ENCODE measurements at places on chromosomes 5 and 9.

DNA sequence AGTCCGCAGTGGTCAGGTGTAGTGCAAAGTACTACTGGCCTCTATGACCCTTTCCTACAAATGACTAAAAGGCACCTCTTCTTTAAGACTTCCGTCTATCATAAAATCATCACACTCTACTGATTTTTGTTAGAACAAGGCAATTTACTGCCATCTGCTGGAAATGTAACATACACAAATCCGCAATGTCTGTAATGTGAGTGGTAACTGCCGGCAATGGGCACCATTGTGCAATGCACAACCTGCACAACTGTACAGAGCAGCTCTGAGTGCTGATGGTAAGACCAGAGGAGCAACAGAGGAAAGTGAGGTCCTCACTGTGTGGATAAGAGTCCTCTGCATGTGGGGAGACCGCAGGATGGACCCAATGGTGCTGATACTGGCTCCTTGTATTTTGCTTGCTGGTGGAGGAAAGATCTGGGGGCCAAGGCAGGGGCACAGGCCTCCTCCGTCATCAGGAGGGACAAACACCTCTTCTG is 103.7 kb downstream of the ATPSCKMT start:
- DNase-seq, result peak; percentile 30

GRCh38 chr5:9622971-9623421 is 7.2 kb downstream of the TAS2R1 start:
- peak; percentile 1 for DNase-seq

GRCh38 chr5:134845335-134845851 is 375 bp upstream of the C5orf24 start:
- no peak for DNase-seq

- DNase-seq, result no peak
These were observed 28.7 kb downstream of the KIF3A start for GRCh38 chr5:132708645-132709044.

GRCh38 chr5:93787598-93787997 is 46.2 kb upstream of the POU5F2 start:
- no peak for DNase-seq

DNA sequence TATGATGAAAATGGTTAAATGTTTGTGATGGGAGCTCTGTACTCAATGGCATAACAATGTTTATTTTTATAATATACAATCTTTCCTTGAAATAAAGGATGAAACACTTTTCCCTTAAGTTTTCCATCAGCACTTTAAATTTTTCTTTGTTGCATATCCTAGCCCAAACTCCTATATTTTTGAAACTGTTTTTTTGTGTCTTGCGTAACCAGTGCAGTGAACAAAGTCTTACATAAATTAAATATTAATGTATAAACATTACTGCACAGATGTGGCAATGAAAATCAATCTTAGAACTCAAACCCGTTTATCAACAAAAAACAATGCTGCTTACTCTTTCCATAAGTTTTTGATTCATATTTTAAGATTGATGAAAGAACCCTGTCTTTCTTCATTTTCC is 34.1 kb upstream of the IL31RA start:
- DNase-seq, result no peak

GRCh38 chr5:122332599-122333555 is 20.8 kb downstream of the SNCAIP start:
- DNase-seq, result no peak

GRCh38 chr9:107918749-107919148 is 429.2 kb upstream of the KLF4 start:
- no peak for DNase-seq

DNA sequence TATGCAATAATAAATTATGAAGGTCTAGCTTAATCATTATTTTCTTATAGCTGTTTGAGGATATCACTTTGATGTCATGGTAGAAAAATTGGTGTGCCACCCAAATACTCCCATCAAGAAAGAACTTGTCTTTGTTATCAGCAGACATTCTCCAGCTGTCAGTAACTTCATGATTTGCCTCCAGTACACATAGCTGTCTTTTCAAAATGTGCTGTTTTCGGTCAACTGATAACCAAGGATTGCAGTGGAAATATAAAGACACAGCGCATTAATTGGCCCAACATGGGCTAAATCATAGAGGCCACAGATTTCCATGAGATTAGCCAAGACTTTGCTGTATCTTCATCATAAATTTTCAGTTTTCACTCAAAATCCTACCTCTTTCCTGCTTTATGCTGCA is 993.5 kb upstream of the SEMA6A start:
- DNase-seq, result no peak

DNA sequence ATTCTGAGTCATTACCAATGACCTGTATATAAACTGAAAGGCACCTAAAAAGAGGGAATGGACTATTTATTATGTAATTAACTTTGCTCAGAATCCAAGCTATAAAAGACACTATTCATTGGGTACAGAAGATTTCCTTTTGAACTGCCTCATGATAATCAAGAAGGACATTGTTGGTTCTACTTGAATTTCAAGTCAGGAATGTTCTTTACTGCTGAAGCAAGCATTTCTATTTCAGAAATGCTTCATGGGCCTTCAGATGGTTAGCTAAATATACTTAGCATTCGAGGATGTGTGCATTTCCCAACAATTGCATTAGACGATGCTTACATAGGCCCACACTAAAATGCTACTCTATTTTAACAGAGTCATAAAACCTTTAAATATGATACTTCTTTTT is 658.2 kb upstream of the DMAC1 start:
- no peak for DNase-seq

GRCh38 chr5:14362491-14362890 is 219.1 kb upstream of the OTULINL start:
- no peak for DNase-seq
